ENCODE measurements at places on chromosomes 13 and 19. TPM values are rescaled to one million over a fixed set of nuclear protein-coding genes. Genes with fewer than 3 reads are reported as not detected.

MAMSTR gene
- polyA plus RNA-seq: 0.40 TPM

IGSF23 gene
- not detected for polyA plus RNA-seq

NDUFA7 gene
- polyA plus RNA-seq: 121 TPM

CCDC70 gene
- polyA plus RNA-seq: not detected

OLFM2 gene
- polyA plus RNA-seq: 4.6 TPM

All from CD8-positive, alpha-beta memory T cell (primary cell).